ENCODE measurements at places on chromosomes 3 and 15.

DNA sequence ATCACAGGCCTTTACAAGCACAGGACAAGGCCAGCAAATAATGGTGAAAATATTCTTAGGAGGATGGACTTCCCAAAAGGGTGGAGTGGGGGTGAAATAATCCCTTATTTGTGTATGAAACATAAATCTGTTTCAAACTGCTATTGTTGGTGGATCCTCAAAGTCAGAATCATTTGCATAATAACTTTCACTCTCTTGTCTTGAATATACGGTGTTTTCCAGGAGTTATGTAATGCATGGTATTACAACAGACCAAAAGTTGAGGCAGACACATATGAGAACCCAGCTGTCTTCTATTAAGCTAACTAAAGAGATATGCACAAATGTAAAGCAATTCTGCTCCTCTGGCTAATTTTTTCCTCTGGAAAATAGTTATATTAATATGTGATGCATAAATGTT, 57.7 kb downstream of the PRTG start:
- peak; percentile 14 for DNase-seq

DNA sequence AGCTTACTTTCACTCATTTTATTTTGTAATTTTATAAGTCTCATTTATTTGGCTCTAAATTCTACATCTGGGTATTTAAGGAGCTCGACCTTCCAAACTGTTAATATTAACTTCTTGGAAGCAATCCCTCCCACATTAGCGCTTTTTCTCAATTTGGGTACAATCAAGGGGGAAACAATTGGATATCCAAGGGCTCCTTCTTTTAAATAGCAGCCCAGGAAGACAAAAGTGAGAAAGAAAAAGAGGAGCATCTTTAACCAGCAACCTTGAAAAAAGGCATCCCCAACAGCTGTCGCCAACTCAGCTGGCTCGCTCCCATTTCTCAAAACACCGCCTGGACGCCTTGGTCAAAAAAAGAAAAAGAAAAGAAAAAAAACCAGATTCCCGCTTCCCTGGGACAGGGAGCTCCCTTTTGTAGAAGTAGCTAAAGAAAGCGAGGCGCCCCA, 873 bp downstream of the C3orf70 start:
- no peak for DNase-seq

- DNase-seq, result no peak
These were observed 23.6 kb downstream of the KCNMB3 start for GRCh38 chr3:179227349-179227748.

DNA sequence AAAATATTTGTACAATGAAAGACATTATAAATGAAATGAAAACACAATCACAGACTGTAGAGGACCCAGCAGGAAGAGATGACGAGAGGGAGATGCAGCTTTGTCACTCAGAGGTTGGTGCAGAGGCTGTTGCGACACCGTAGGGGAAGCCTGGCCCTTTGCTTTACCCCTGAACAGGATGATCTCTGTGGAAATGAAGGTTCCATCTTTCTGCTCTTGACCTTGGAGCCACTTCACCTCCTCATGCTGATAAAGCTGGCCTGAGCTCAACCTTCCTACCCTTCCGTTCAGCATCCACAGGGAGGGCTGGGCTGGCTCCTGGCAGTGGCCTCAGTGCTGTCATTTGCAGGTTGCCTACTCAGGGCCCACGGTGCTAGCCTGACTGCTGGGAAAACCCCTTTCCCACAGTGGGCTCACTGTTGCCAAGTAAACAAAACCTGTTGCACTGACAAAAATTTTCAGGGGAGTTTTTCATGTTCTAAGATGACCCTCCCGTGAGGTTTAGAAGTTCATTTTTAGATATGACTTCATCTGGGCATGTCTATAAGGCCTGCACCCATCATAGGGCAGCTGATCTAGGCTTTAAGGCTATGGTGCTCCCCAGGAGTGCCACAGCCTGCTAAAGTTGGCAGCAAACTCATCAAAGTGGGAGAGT, 3.0 kb upstream of the CD80 start:
- DNase-seq, result peak; percentile 80

DNA sequence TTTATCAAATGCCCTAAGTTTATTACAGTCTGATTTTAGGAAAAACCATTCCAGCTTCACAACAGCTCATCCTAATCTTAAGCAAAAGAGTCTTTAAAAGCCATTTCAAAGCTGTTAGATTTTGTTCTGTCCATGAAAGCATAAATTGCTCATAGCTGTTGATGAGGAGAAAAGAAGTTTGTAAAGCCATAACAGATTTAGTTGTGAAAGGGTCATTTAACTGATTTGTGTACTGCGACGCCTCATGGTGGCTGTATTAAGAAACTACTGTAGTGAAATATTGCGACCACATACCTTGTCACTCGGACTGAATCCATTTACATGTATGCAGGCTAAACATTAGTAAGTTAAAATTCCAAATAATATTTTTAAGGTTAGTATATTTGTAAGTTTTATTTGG, 20.9 kb downstream of the BBX start:
- no peak for DNase-seq

DNA sequence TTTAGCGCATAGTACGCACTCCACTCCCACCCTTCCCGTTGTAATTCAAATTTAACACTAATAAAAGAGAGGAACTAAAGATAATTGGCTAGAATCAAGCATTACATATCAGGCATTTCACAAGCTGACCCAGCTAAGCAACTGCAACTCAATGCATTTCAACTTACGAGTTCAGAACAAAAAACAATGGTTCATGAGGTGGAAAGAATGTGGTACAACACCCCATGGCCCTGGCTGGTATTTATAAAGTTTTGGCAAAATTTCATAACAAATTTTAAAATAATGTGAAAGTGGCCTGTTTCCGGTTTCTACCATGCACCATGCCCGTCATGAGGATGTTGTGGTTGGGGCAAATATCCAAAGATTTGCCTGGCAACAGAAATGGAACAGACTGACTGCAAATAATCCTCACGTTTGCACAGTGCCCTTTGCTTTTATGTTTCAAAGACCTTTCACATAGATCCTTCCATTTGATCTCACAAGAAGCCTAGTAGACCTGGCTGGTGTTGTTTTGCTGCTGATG, 455.3 kb upstream of the NR2F2 start:
- no peak for DNase-seq

- peak; percentile 72 for DNase-seq
These were observed at the start of gene CMTM8 for GRCh38 chr3:32238453-32239306. Gene CMTM8, plus strand, starts transcription at chr3:32238680. Its CDS starts 293 bp downstream, at chr3:32238973.

- DNase-seq, result no peak
These were observed 383.0 kb downstream of the ZBTB20 start for GRCh38 chr3:114764056-114764492.

DNA sequence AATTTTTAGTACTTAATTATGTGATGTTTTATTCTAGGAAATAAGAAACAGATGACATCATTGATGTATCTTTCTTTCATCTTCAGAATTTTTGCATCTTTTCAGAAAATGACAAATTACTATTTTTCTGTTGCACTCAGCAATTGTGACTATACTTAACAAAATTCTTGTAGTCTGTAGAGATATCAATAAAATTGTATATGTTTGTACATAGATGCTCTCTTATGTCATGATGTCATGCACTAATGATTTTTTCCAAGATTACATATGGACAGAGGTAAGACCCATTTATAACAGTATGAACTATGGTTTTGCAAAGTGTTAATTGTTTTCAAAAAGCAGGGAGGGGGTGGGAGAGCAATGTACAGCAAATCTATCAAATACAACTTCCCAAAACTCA, 121.2 kb downstream of the POLQ start:
- no peak for DNase-seq

- DNase-seq, result peak; percentile 26
These were observed 6.1 kb downstream of the GATA2 start for GRCh38 chr3:128486681-128487537.

DNA sequence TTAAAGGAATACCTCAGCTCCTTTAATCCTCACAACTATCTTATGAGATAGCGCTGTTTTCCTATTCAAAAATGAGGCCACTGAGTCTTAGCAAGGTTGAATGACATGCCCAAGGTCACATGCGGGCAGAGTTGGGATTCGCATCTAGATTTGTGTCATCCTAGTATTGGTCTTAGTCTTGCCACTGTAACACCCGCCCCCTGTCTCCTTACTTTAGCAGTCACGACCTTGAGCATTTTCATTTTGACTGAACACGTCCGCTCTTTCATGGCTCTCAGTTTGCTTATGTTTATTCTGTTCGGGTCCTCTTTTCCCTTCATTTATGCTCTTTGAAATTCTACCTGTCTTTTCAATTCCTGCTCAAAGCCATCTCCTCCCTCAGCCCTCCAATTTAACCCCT, 112.5 kb upstream of the CADPS start:
- DNase-seq, result peak; percentile 1

DNA sequence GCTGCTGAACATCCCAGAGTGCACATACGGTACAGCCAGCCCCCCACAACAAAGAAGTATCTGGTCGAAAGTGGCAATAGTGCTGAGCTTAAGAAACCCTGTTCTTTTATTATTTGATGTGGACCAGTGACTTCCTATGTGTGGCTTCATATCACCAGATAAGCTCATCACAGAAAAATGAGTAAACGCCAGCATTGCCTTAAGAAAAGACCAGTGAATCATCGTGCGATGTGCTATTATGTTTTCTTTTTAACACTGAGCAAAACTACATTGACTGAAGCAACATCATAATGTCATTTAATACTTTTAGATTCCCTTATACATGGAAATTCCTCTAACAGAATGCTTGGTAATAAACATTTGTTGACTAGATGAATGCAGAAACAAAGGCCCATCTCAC, 45.2 kb upstream of the ARRDC4 start:
- no peak for DNase-seq

GRCh38 chr3:184349563-184350470, 11.6 kb downstream of the CLCN2 start:
- no peak for DNase-seq

GRCh38 chr15:74540161-74540760, 759 bp upstream of the ARID3B start:
- peak; percentile 16 for DNase-seq

DNA sequence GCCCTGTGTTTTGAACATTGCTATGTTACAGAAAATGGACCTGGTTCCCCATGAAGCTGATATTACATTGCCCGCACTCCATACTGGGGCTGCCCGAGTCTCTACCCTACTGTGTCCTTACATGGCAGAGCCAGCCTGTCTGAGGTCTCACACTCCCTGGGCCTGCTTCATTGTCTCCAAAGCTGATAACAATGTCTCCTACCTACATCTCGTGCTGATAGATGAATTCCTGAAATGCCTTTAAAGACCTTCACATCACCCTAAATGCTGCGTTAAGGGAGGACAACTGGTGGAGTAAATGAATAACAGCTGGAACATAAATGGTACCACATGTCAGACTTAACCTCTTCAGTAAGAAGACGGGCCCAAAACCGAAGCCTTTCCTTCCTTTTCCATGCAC, 62.9 kb upstream of the PTX3 start:
- DNase-seq, result no peak

DNA sequence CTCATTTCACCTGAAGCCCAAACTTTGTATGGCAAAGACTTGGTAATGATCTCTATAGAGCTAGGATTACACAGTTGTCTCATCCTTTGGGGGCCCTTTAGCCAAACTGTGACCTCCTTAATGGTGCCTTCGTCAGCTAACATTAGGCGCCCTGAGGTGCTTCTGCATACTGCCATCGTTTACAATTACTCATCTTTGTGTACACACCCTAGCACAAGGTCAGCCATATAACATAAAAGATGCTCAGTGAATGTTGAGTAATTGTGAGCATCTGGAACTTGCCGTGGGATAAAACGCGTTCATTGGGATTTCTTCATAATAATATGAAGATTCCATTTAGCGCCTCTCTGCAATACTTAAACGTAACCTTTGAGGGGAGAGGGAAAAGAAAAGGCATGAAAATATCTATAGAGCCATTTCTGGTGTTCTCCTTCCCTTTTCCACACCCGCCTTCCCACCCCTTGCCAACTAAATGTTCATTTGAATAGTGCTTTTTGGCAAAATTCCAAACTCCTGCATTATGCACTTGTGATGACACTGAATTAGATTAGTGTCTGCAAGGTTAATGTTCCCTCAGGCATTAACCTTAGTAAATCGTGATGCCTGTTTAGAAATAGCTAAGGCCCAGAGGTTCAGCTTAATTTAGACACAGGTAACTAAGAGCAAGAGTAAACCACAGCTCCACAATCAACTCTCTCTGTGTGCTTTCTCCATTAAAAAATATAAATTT, 990 bp upstream of the ZNF148 start:
- DNase-seq, result no peak

DNA sequence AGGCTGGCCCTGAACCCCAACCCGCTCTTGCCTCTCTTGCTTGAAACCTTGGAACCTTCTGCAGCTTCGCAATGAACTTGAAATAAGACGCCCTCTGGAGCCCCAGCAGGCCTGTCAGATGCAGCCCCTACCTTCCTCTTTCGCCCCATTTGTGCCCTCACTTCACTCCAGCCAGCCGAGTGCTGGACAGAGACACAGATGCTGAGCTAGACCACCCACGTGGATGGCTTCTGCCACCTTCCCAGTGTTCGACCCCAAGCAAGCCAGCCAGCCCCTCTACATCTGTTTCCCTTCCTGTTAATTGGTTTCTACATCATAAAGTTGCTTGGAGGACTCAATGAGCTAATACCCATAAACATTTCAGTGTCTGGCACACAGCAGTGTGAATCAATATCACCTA, 23.8 kb upstream of the SNRPA1 start:
- DNase-seq, result no peak

DNA sequence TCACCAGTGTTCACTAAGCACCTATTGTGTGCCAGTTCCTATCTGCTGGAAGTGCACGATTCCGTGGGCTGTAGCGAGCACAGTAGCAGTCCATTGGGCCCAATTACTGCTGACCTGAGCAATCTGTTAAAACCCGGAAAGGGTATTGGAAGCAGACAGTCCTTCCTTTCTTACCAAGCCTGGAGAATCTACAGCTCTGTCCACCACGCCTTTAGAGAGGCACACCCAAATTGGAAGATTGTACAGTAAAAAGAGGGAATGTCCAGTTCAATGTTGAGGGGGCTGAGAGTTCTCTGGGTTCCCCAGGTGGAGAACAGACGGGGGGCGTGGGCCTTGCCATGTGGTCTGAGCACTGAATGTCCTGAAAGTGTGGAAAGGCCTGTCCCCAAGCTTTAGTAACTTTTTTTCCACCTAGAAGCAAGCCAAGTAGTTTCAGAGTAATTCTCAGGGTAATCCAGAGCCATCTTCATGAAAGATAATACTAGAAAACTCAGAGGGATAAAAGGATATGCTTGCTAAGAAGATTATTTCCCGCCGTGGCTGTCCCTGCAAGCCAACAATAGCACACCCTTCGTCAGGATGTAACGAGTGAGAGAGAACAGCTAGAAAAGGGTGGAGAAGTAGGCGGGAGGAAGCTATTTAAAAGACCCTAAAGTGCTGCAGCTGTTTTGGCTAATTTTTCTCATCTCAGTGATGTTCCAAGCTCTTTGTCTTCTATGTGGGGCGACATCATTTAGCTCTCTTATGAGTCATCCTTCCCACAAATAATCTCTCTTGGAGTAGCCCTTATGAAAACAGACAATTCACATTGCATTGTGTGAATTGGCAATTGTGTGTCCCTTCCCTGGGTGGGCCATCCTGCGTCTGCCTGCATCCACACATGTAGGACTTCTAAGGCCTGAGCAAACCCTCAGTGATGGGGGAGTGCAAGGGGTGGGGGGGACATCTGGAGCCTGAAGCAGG, 181.0 kb downstream of the ATG7 start:
- no peak for DNase-seq
